ENCODE measurements at places on chromosomes 6 and 20.

DNA sequence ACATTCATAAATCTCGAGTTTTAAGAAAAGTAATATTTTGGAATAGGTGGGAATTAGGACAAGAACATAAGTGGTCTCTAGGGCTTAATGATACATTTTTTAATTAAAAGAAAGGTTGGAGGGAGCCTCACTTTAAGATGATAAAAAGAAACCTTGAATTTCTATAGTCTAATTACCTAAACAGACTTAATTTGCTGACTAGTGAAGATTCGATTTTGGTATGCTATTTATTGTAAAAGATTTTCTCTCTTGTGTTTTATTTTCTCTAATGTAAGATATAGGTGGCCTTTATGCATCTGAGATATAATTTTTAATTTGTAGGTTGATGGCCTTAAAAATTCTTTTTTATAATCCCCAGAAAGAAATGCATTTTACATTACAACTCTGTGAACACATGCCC lies 239.1 kb downstream of the COL12A1 start:
- no peak overlapping the region for H3K27ac ChIP-seq
- H3K4me3 ChIP-seq = no peak overlapping the region
- peaks cover 13% of the 10 kb centered on the region for H3K4me1 ChIP-seq
- H3K27me3 ChIP-seq = no peaks in the 10 kb centered on the region
- no peaks in the 10 kb centered on the region for H3K36me3 ChIP-seq

- H3K4me1 ChIP-seq = peaks cover 37% of the 10 kb centered on the region
- no peaks in the 10 kb centered on the region for H3K27me3 ChIP-seq
- H3K4me3 ChIP-seq = no peak overlapping the region
- DNase-seq = peak; percentile 6
Observed at GRCh38 chr20:1566701-1567100, 9.2 kb upstream of the SIRPD start.

- DNase-seq = no peak
- H3K36me3 ChIP-seq = no peaks in the 10 kb centered on the region
- H3K27me3 ChIP-seq = no peaks in the 10 kb centered on the region
- H3K4me3 ChIP-seq = no peak overlapping the region
Observed at GRCh38 chr6:130376936-130377335, 11.1 kb downstream of the TMEM200A start.

- no peaks in the 10 kb centered on the region for H3K36me3 ChIP-seq
- H3K4me1 ChIP-seq = no peaks in the 10 kb centered on the region
- peaks cover 58% of the 10 kb centered on the region for H3K27me3 ChIP-seq
Observed at GRCh38 chr6:166168616-166169548, 1.2 kb upstream of the TBXT start.

- H3K4me3 ChIP-seq = no peak overlapping the region
- no peak for DNase-seq
- H3K27ac ChIP-seq = no peak overlapping the region
- no peaks in the 10 kb centered on the region for H3K4me1 ChIP-seq
Observed at GRCh38 chr6:110950440-110950839, 8.1 kb upstream of the GTF3C6 start.

DNA sequence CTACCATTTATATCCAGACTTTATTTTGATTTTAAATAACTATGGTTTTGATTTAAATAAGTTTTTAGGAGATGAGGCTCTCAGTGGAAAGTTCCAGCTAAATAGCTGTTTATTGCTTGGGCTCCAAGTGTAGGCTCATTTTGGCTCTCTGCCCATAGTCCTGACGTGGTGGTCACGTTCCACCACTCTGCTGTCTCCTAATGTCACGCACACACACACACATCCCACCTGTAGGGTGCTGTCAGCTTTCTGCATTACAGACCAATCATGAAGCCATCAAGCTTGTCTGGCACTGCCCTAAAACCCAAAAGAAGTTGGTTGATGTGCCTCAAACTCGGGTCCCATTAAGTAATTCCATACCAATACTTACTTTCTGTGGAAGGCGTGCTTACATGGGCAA lies 45.4 kb downstream of the PANK2 start:
- H3K36me3 ChIP-seq = no peaks in the 10 kb centered on the region
- H3K27me3 ChIP-seq = no peaks in the 10 kb centered on the region
- no peak for DNase-seq
- H3K4me1 ChIP-seq = peaks cover 12% of the 10 kb centered on the region
- H3K4me3 ChIP-seq = no peak overlapping the region
- no peak overlapping the region for H3K27ac ChIP-seq

DNA sequence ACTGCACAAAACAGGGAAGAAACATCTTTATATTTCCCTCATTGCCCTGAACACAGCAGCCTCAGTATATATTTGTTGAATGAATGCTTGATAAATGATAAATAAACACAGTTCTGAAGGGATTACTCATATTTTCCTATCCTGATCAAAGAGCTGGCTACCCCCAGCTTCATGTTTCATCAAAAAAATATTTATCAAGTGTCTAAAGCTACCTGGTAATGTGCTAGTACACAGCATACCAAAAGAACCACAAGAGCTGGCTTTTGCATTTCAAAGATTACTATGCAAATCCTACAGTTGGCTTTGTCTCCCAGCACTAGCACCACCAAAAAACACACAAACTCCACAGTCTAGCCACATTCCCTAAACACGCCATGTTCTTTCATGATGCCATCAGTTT lies 130.0 kb downstream of the BTBD9 start:
- no peak overlapping the region for H3K4me3 ChIP-seq
- no peaks in the 10 kb centered on the region for H3K4me1 ChIP-seq
- H3K27ac ChIP-seq = no peak overlapping the region
- no peaks in the 10 kb centered on the region for H3K36me3 ChIP-seq
- DNase-seq = no peak

GRCh38 chr20:1841554-1842140 lies 53.6 kb upstream of the SIRPA start:
- H3K4me1 ChIP-seq = no peaks in the 10 kb centered on the region
- no peak for DNase-seq
- no peak overlapping the region for H3K4me3 ChIP-seq
- no peaks in the 10 kb centered on the region for H3K36me3 ChIP-seq
- no peak overlapping the region for H3K27ac ChIP-seq
- peaks cover 11% of the 10 kb centered on the region for H3K27me3 ChIP-seq

GRCh38 chr20:49935746-49936152 lies 448 bp upstream of the RNF114 start:
- DNase-seq = no peak
- no peak overlapping the region for H3K27ac ChIP-seq
- H3K36me3 ChIP-seq = no peaks in the 10 kb centered on the region
- no peaks in the 10 kb centered on the region for H3K27me3 ChIP-seq

DNA sequence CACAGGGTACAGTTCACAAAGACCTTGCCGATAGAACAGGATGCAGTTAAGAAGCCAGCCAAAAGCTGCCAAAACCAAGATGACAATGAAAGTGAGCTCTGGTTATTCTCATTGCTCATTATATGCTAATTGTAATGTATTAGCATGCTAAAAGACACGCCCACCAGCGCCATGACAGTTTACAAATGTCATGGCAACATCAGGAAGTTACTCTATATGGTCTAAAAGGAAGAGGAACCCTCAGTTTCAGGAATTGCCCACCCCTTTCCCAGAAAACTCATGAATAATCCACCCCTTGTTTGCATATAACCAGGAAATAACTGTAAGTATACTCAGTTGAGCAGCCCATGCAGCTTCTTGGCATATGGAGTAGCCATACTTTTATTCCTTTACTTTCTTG lies 748.7 kb downstream of the QKI start:
- no peaks in the 10 kb centered on the region for H3K4me1 ChIP-seq
- no peaks in the 10 kb centered on the region for H3K36me3 ChIP-seq
- H3K4me3 ChIP-seq = no peak overlapping the region
- no peak overlapping the region for H3K27ac ChIP-seq
- no peaks in the 10 kb centered on the region for H3K27me3 ChIP-seq
- DNase-seq = no peak

DNA sequence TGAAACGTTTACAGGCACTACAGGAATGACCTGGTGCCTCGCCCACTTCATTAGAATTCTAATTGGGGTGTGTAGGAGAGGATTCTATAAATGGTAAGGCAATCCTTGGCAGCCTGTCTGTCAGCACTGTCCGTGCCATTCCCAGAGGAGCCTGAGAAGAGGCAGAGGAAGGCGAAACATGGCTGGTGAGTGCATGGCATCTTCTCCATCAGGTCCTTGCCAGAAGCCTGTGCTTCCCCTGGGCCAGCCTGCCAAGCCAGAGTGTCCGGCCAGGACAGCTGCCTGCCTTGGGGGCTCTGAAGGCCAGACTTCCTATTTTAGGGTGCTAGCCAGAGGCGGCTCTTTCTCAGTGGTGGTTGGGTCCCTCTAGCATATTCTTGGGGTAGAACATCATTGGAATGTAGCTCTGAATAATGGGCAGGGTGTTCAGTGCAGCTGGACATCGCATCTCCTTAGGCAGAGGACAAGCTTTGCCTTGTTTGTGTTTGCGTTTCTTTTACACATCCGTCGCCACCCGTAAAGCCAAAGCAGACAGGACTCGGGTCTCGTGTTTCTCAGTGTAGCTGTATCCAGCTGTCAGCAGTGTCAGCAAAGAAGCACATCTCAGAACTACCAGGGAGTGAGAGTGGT lies at the start of gene TGM3:
Gene TGM3, plus strand, starts transcription at position 116 of the 630 bp plus-strand sequence. Its CDS starts 63 bp downstream, at position 179.
- no peaks in the 10 kb centered on the region for H3K27me3 ChIP-seq
- no peak within 1 kb of the TSS for H3K27ac ChIP-seq
- H3K4me1 ChIP-seq = no peaks in the 10 kb centered on the region
- no peak for DNase-seq
- no peaks in the 10 kb centered on the region for H3K36me3 ChIP-seq

DNA sequence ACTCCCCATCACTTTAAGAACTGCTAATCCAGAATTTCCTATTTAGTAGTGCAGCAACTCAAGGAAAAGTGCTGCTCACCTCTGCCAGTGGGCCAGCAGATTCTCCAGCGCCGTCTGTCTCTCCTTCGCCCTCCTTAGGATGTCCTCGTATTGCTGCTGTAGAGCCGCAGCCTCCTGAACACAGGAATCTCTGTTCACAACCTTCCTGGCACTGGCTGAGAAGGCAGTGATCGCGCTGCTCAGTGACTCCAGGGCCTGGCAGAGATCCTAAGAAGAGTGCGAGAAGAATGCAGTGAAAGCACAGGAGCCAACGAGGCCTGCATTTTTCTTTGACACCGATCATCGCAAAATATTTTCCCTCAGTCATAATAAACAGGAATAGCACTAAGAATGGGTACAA lies 209.0 kb downstream of the SYNE1 start:
- peaks cover 2% of the 10 kb centered on the region for H3K27me3 ChIP-seq
- H3K27ac ChIP-seq = no peak overlapping the region

- no peak overlapping the region for H3K27ac ChIP-seq
- no peak overlapping the region for H3K4me3 ChIP-seq
- no peak for DNase-seq
Observed at GRCh38 chr6:42368181-42368580, 83.5 kb downstream of the TRERF1 start.

GRCh38 chr20:12327205-12327604 lies 409.5 kb downstream of the BTBD3 start:
- H3K27ac ChIP-seq = no peak overlapping the region
- DNase-seq = no peak
- no peaks in the 10 kb centered on the region for H3K36me3 ChIP-seq
- H3K4me1 ChIP-seq = no peaks in the 10 kb centered on the region

DNA sequence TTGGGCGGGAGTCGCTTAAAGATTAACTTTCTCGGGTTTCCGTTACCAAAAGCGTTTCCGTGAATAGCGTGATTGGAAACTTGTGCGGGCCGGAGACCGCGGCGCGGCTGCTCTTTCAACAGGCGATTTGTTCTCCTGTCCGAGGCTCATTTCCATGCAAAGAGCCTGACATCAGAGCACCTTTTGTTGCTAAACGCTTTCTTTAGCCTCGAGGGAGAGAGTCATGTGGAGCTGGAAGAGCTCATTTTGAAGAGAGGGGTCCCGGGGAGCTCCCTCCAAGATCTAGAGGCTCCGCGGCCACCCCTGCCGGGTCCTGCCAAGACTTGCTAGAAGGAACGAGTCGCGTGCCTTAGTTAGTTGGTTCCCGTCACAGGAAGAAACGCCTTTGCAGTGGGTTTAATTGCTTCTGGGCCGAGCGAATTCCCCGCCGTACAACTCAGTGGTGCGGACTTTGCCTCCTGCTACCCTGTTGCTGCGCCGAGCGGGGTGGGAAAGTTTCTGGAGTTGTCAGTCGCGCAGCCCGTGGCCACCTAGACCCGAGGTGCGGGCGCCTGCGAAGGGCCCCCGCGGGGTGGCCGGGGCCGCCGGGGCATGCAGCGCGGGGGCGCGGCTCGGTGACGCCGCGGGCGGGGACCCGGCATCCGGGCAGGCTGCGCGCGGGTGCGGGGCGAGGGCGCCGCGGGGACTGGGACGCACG lies at the start of gene SASH1:
Gene SASH1, plus strand, starts transcription at position 489 of the 697 bp plus-strand sequence. CDS start 230 bp downstream, outside the sequence.
- H3K36me3 ChIP-seq = no peaks in the 10 kb centered on the region
- H3K27ac ChIP-seq = peak within 1 kb of the TSS; percentile 94
- H3K27me3 ChIP-seq = no peaks in the 10 kb centered on the region
- peaks cover 53% of the 10 kb centered on the region for H3K4me1 ChIP-seq
- DNase-seq = peak; percentile 89
- peak within 1 kb of the TSS; percentile 69 for H3K4me3 ChIP-seq
